ENCODE measurements at places on chromosomes 3 and 15.
A peak's percentile ranks its signal among the peaks of the same experiment; 100 is the strongest.

DNA sequence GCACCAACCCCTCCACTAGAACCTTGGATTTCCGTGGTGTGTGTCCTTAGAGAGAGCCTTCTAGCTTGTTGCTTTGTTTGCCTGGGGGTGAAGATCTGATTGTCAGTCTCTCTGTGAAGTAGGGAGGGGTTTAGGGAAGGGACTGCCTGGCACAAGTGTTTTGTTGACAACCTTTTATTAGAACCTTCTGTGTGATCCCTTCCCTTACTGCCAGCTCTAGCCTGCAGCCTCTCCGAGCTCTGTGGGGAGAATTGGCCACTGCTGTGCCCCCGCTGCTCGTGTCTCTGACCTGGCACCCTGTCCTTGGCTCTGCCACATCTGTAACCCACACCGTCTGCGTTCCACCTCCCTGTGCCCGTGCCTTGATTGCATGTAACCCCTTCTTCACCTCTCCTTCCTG, 30.9 kb upstream of the PCSK6 start:
- DNase-seq, result no peak

GRCh38 chr3:36649125-36649524, 115.2 kb downstream of the DCLK3 start:
- no peak for DNase-seq

DNA sequence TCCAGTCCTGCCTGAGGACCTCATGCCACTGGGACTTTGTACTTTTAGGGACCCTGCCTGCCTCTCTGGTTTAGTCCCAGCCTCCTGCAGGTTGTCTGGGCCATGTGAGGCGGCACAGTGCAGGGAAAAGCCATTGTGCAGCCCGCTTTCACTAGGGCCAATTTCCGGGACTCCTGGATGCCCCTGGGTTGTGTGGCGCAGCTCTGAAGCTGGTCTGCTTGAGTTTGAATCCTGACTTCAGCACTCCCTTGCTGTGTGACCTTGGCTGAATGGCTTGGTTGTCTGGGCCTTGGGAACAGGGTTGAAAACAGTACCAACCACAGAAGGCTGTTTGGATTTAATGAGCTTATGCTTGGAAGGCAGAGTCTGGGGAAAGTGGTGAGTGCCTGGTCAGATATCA, 8.3 kb downstream of the TEX264 start:
- DNase-seq, result no peak

- DNase-seq, result no peak
These were observed 76.8 kb upstream of the C15orf61 start for GRCh38 chr15:67444100-67444499.

DNA sequence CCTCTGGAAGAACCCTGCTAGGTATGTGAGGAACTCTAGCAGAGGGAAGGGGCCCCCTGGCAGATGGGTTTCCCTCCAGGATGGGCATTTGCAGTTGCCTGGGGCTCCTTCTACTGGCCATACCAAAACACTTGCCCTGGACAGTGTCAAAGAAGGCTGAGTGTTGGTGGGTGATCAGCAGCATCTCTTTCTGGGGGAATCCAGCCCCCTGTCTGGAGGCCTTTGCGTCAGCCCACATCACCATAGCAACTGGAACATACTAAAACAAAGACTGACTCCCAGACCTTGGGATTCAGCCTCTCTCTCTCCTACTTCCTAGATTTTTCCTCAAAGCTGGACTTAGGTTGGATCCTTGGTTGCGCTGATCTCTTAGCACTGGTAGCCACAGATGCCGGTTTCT, 8.1 kb downstream of the CEMIP start:
- no peak for DNase-seq

DNA sequence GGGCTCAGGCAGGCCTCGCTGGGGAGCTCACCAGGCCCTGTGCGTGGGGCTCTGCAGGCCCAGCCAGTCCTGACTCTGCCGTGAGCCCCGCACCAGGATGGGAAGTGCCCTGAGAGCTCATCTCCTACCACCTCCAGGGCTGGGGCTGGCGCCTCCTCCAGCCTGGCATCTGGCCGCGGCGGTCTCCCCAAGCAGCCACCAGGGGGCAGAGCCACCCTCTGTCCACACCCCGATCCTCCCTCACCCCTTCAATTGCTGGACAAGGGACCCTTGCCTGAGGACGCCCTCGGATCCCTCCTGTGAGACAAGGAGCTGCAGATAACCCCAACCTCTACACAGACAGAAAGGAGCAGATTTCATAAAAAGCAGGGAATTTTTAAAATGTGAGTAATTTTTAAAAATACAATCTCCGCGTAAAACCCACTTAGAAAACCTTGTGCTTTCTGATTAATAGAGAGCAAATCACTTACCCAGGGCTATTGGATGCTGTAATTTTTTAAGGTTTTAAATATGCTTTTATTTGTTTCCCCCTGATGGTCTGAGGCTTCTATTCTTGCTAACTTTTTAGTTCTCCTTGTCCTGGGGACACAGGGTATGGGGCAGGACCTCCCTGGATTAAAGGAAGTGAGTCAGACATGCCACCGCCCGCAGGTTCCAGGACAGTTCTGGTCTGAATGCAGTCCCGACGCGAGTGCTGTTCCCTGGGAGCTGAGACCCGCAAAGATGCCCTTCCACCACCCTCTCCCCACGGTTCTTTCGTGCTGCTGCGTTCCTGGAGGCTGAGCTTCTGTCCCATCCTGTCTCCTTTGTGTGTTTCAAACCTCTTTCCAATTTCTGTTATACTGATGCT, 52.3 kb upstream of the CHRNA7 start:
- DNase-seq, result peak; percentile 51

DNA sequence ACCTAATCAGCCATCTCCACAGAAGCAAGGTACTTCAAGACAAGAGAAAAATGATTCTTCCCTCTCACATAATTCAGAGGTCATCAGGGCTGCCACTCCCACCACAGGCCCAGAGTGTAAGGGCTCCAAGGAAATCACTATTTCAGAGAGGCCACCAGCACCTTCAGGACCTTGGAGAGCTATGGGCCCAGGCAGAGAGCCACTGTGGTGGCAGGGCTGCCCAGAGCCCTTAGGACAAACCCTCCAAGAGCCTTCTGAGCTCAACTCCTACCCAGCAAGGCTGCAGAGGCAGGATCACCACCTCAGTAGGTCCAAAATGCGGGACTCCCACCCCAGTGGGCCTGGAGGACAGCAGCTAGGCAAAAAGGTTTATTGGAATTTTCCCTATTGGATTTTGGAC, 17.9 kb upstream of the FAN1 start:
- DNase-seq, result no peak

DNA sequence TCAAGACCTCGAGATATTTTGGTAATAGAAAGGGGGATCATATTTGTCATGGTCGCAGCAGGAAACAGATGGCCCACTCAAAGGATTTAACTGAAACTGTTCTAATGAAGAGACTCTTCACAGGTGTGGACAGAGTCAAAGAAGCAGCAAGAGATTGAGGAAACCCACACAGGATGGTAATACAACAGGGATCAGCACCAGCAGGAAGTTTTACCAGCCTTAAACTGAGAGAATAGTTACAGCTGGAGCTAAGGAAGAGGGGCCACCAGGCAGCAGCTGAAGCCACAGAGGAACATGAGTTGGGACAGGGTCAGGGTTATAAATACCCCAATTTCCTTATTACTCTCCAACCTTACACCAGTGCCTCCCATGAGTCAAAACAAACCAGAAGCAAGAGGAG, 131.8 kb upstream of the UBE2E2 start:
- DNase-seq, result no peak

- DNase-seq, result no peak
These were observed 244.1 kb upstream of the STT3B start for GRCh38 chr3:31288641-31289100.

Data from CD4-positive, alpha-beta T cell treated with Interferon alpha-2 for 1 hour (primary cell).